ENCODE measurements at places on chromosomes 16 and 17.

GRCh38 chr17:36910513-36910912 is 26.8 kb upstream of the LHX1 start:
- no peak for DNase-seq

GRCh38 chr16:87960852-87961251 is 9.6 kb downstream of the BANP start:
- DNase-seq = no peak

GRCh38 chr17:3965118-3965800 is 1.0 kb upstream of the ATP2A3 start:
- peak; percentile 73 for DNase-seq

GRCh38 chr16:80680839-80681238 is 123.6 kb downstream of the CDYL2 start:
- no peak for DNase-seq

DNA sequence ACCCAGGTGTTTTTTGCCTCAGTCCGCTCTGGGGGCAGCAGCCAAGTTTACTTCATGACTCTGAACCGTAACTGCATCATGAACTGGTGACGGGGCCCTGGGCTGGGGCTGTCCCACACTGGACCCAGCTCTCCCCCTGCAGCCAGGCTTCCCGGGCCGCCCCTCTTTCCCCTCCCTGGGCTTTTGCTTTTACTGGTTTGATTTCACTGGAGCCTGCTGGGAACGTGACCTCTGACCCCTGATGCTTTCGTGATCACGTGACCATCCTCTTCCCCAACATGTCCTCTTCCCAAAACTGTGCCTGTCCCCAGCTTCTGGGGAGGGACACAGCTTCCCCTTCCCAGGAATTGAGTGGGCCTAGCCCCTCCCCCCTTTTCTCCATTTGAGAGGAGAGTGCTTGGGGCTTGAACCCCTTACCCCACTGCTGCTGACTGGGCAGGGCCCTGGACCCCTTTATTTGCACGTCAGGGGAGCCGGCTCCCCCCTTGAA is 2.1 kb upstream of the C17orf107 start:
- no peak for DNase-seq

- no peak for DNase-seq
Measured at GRCh38 chr17:76273445-76274111, 8.4 kb downstream of the UBALD2 start.

GRCh38 chr17:66552371-66552770 is 250.0 kb downstream of the PRKCA start:
- no peak for DNase-seq

- no peak for DNase-seq
Measured at GRCh38 chr16:48523415-48524204, 86.4 kb downstream of the N4BP1 start.

DNA sequence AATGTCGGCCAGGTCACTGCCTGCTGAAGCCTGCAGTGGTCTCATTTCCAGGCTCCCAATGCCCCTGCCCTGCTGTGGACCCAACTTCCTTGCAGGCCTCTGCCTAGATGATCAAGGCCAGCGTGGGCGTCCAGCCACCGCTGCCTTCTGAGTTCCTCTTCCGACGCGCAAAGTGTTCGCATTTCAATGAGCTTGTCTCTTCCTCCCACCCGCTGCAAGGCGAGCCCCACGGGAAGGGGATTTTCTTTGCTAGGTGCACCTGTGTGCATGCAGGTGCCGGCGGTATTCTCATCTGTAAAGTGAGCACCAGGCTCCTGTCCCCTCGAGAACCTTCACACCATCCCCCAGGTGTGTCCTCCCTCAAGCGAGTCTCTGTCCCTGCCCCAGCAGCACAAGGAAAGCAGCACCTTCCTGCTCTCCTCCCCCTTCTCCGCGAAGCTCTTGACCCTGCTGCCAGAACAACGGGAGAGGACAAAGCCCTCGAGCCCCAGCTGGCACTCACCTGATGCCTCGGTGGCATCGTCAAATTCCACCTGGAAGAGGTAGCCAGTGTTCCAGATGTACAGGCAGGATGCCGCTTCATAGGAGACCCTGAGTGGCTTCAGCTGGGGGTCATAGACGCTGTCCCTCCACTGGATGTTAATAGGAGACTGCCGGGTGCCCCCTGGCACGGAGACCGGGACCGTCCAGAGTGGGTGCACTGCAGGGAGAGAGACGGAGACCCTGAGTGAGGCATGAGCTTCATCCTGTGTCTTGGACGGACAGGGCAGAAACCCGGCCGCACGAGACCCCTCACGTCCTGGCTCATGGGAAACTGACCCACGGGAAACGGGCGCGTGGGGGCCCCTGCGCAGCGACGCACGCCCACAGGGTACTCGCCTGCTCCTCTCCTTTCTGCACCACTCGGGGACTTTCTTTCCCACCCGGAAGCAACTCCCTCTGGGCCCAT is 9.8 kb downstream of the CA5A start:
- DNase-seq = no peak

DNA sequence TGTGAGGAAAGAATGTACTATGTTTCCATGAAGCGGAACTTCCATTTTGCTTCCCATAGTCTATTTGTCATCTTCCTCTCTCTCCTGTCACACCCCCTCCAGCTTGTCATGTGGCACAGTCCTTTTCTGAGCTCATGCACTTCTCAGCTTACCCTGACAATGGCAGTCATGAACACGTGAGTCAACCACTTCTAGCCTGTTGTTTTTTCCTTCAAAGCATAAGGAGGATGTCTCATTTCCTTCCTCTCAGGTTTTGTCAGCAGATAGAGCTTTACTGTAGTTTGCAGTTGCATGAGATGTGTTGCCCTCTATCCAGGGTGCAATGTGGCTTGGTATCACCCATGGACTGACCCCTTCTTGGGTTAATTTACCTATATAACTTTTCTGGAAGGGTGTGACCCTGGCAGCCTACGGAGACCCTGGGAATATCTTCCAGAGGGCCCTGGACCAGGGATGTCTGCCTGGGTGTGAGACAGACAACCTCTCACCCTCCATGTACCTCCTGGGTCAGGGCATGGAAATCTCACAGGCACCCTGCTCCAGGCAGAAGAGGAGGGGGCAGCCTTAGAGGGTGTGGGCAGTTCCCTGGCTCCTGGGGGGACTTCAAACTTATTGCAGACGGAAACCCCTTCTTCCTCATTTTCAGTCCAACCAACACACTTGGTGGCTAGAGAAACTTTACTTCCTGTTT is 4.0 kb upstream of the ZNF267 start:
- DNase-seq = peak; percentile 76

DNA sequence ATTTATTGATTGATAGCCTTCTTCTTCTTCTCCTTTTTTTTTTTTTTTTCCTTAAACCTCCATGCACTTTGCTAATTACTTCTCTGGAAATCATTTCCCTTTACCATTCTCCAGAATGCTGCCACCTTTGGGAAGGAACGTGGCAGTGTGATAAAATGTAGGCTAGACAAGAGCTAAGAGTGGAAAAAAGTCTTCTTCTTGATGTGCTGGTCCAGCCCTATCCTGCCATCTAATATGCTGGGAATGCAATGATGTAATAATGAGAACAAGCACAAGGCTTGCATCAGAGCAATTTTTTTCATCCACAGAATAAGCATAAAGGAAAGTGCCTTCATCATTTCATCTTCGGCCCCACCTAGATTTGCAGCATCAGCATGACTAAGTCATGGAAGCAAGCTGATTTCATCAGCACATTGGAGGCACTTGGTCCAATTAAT is 128.7 kb upstream of the ZFHX3 start:
- no peak for DNase-seq

GRCh38 chr17:4643676-4644075 is 2.2 kb upstream of the ALOX15 start:
- no peak for DNase-seq

GRCh38 chr17:68861602-68862001 is 93.6 kb downstream of the ABCA8 start:
- DNase-seq = no peak

- DNase-seq = no peak
Measured at GRCh38 chr17:55063885-55064874, 95.6 kb downstream of the STXBP4 start.

GRCh38 chr17:57085448-57086068 is 512 bp downstream of the AKAP1 start:
- peak; percentile 56 for DNase-seq

- DNase-seq = no peak
Measured at GRCh38 chr16:881219-882097, 80.9 kb upstream of the GNG13 start.

GRCh38 chr16:82955741-82956348 is 329.1 kb downstream of the CDH13 start:
- no peak for DNase-seq

DNA sequence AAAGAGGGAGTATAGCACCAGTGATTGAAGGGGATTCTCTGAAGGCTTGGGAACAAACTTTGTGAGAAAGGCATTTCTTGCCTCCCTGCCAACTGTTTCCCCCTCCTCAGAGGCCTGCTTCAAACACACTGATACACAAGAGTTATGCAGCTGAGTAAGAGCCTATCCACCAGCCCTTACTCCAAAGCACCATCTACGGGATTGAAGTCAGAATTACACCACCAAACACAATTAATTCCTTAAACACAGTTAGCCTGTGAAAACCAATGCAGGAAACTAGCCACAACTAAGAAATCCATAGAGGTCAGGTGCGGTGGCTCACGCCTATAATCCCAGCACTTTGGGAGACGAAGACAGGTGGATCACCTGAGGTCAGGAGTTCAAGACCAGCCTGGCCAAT is 138.3 kb downstream of the SHCBP1 start:
- DNase-seq = no peak

DNA sequence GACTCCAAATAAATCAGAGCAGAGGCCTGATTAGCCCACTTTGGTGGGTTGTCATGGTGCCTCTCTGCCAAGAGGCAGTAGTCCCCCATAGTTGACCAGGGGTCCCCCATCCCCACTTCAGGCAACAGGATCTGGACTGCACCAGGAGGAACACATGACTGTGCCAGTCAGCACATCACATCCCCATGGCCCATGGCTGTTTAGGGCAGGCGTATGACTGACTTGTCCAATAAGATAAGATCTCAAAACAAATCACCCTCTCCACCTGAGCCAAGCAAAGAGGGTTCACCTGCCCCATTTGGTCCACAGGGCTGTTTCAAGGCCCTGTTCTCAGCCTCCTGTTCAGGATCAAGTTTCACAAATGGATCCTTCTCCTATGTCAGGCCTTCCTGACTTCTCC is 93.3 kb downstream of the C16orf78 start:
- DNase-seq = peak; percentile 6
